ENCODE measurements at places on chromosomes 16 and 17.

- DNase-seq, result no peak
Measured at GRCh38 chr17:73142872-73143381, 21.9 kb upstream of the SSTR2 start.

GRCh38 chr17:45162025-45162687 lies 481 bp downstream of the HEXIM2 start:
- no peak for DNase-seq

GRCh38 chr17:41738077-41738800 lies 3.8 kb upstream of the HAP1 start:
- DNase-seq, result peak; percentile 64

- DNase-seq, result no peak
Measured at GRCh38 chr17:9105068-9105868, 84.0 kb downstream of the NTN1 start.

- DNase-seq, result peak; percentile 68
Measured at GRCh38 chr17:80260069-80260535, 550 bp upstream of the RNF213 start.

GRCh38 chr17:82241183-82241925 lies 12.5 kb downstream of the SLC16A3 start:
- DNase-seq, result no peak

DNA sequence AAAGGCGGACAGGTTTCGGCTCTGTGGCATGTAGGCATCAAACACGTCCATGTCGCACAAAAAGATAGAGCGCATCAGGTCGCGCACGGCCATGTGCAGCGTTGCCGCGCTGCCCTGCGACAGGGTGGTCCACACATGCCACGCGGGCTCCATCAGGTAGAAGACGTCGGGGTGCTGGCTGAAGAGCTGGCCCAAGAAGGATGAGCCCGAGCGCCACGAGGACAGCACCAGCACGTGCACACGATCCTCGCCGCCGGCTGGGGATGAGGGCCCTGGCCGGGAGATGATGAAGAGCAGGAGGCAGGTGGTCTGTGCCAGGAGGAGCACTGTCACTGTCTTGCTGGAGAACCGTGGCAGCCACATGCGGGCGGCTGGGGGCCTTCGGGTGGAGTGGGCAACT lies 5.9 kb downstream of the CHST5 start:
- DNase-seq, result no peak

DNA sequence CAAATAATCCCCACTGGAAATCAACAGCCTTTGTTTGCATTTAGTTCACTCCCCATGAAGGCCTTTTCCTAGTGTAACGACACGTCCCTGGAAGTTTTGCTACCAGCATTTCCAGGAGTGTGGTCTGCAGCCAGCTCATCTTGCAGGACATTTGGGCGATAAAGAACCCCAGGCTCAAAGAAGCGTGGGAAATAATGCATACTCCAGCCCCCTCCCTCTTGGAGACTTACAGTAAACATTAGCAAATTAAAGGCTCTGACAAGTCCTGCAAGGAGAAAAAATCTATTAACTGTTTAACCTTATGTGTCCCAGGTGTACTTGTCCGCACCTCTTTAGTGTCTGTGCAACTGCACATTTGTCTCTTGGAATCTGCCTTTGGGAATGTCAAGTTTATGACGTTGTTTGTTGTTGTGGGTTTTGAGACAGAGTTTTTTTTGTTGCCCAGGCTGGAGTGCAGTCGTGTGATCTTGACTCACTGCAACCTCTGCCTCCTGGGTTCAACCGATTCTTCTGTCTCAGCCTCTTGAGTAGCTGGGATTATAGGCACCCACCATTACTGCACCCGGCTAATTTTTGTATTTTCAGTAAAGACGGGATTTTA lies 131.1 kb downstream of the ABCC1 start:
- no peak for DNase-seq

DNA sequence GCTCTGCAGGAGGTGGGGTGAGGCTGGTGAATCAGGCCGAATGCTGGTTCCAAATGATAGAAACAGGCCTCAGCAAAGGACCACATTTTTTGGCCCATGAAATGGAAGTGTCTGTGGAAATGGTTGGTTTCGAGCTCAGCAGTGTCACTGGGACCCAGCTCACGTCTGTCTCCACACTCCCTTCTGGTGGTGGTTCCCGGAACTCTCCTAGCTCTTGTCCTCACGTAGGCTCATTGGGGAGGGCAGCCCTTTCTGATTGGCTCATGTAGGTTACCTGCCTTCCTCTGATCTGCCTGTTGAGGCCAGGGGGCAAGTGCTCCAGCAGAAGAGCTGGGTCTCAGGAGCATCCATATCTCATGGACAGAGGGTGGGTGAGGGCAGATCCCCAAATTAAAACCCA lies 4.0 kb downstream of the ALG1 start:
- DNase-seq, result no peak

- no peak for DNase-seq
Measured at GRCh38 chr17:72192800-72193192, 72.0 kb downstream of the SOX9 start.

- DNase-seq, result no peak
Measured at GRCh38 chr16:57299009-57299718, 14.7 kb upstream of the PLLP start.

DNA sequence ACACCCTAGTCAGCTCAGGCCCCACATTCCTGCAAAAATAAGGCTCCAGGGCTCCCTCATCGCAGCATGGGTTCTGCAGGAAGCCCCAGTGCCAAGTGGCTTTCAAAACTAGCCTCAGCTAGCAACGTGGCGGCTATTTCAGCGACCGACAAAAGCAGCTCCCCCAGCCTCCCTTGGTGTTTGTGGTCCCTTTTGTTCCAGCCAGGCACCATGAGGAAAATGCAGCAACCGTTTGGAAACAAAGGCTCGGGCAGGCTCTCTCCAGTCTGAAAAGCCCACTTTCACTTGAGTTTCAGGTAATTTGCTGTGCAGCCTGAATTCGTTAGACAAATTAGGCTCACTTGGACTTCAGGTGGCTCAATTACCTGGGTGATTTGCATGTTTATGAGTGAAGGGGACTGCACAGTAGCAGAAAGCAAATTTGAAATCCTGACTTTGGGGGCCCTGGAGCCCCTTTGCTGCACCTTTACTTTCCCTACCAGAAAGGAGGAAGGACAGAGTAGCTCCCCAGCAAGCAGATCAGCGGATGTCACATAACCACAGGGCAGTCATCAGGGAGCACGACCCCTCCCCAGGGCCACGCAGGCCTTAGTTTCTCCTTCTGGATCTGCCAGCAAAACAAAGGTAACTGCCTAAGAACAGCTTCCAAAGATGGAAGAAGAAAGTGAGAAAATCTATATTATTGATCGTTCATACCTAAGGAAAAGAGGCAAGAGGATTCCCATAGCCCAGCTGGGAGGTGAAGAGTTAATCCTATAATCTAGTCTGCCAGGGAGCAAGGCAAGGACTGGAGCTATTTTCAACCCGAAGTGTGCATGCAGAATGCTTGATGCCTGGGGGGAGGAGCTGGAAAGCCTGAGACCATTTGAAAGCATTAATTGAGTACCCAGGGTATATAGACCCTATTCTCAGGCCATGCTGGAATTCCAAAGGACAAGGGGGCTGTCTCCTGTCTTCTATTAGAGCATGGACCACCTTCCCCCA lies 143.1 kb upstream of the SDK2 start:
- DNase-seq, result no peak

DNA sequence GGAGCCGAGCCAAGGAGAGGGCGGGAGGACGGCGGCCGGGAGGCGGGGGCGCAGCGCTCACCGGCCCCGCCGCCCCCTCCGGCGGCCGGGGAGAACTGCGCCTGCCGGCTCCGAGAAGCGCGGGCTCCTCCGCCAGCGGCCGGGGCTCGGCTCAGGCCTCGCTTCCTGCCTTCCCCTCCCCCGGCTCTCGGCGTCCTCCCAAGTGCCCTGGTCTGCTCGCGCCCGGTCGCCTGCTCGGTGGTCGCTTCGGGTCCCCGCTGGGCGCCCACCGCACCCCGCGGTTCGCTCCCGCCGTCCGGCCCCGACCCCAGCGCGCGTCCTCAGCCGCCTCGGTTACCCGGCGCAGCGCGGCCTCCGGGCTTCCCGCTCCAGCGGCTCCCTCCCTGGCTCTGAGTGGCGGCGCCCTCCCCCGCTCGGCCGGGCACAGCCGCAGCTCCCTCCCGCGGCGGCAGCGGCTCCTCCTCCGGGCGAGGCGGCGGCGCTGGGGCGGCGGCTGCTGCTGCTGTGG lies 313 bp downstream of the UBTF start:
- DNase-seq, result peak; percentile 60

GRCh38 chr17:77687921-77688320 lies 270.6 kb upstream of the TNRC6C start:
- no peak for DNase-seq

- no peak for DNase-seq
Measured at GRCh38 chr16:2511128-2511800, 2.5 kb upstream of the ATP6V0C start.

- DNase-seq, result no peak
Measured at GRCh38 chr17:54172096-54172984, 349.6 kb downstream of the KIF2B start.

- no peak for DNase-seq
Measured at GRCh38 chr17:29677824-29678223, 55.1 kb upstream of the CORO6 start.

- no peak for DNase-seq
Measured at GRCh38 chr16:65600629-65601028, 478.8 kb upstream of the CDH11 start.

- DNase-seq, result no peak
Measured at GRCh38 chr17:4725646-4726310, 5.5 kb upstream of the MED11 start.

DNA sequence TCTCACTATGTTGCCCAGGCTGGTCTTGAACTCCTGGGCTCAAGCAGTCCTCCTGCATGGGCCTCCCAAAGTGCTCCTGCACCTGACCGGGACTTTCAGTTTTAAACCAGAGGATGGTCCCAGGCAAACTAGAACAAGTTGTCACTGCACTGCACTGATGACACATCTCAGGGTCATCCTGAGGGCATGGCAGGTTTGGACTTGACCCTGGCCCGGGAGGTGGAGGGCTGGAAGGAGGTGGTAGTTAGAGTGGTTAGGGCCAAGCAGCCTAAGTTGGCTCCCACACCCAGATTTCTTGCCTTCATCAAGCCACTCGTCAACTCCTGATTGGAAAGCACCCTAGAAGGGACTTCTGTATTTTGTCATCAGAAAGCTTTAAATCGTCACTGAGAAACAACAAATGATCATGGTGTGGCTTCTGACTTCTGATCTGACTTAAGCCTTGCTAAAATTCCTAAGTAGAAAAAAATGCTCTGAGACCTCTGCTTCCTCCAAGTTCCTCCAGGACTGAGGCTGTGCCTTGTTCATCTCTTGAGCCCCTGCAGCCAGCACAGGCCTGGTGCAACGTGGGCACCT lies 43.5 kb downstream of the EMP2 start:
- no peak for DNase-seq

- peak; percentile 52 for DNase-seq
Measured at GRCh38 chr16:2842340-2843000, 12.4 kb downstream of the ZG16B start.

- DNase-seq, result peak; percentile 68
Measured at GRCh38 chr17:38967290-38967738, at the start of gene FBXO47. Gene FBXO47, minus strand, starts transcription at chr17:38967403. Its CDS starts 4,378 bp downstream, at chr17:38963025.

DNA sequence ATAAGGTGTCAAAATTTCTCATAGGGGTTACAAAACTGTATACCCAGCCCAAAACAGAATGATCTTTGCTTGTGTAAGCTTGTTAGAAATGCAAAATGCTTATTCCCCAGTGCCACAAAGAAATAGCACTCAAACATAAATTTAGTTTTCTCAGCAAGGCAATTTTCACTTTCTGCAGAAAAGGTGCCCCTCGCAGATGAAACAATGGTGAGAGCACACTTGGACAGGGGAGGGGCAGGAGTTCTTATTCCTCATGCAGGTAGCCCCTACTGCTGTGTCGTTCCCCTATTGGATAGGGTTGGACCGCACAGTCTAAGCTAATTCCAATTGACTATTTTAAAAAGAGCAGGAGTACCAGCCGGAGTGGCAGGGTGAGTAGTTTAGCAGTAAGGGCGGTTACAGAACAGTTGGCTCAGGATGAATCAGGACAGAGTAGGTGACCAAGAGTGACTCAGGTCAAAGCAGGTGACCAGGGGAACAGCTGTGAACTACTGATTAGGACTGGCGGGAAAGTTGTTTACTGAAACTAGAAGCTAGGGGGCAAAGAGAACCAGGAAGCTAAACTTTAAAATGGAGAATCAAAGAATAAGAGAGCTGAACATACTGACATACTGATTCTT lies 5.5 kb upstream of the LDHD start:
- DNase-seq, result no peak

GRCh38 chr16:59880611-59881010 lies 1146.5 kb upstream of the GOT2 start:
- no peak for DNase-seq

- DNase-seq, result no peak
Measured at GRCh38 chr17:2925011-2925410, 128.8 kb downstream of the RAP1GAP2 start.

DNA sequence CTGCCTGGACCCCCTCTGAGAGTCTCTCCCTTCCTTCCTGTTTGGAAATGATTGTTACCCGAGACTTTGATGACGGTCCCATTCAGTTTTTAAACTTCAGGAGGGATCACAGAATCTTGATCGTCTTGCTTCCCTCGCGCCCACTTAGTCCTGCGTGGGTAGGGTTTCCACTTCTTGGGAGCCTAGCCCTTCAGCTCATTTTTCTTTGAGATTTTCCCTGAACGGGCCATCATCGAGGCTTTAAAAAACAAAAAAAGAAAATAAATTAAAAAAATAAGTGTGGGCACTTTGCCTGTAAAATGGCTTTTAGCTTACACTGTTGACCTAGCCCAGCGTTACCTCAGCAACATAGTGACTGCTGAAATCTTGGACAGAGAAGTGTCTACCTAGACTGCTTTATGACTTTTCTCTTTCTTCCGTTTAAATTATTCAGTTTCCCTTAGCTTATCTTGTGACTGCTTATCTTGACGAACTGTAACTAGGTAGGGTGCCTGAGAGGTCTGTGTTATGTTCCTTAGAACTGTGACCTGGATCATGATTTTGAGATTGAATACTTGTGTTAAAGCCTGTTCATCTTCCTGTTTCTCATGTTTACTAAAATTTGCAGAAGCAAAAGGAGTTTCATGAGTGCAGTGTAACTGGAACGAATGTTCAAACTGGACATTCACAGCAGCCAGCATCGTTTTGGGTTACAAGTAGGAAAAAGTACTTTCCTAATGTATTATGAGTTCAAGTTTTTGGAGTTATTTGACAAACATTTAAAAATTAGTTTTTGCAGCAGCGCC lies 874 bp downstream of the WWP2 start:
- DNase-seq, result no peak

- no peak for DNase-seq
Measured at GRCh38 chr17:72971226-72971880, 121.1 kb downstream of the SLC39A11 start.

GRCh38 chr16:69495821-69496220 lies 69.9 kb upstream of the NFAT5 start:
- DNase-seq, result no peak

DNA sequence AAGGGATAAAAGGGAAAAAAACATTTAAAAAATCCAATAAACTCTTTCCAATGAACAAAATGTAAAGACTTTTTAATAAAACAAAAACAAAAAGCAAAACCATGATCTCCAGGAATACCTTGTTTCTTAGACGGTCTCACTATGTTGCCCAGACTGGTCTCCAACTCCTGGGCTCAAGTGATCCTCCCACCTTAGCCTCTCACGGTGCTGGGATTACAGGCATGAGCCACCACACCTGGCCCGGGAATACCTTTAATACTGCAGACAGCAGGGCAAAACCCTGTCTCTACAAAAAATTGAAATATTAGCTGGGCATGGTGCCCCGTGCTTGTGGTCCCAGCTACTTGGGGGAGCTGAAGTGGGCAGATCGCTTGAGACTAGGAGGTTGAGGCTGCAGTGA lies 7.9 kb downstream of the RNF43 start:
- no peak for DNase-seq

GRCh38 chr17:1043601-1044251 lies 46.8 kb downstream of the TIMM22 start:
- no peak for DNase-seq

All from activated naive CD4-positive, alpha-beta T cell (primary cell).